ENCODE measurements at places on chromosomes 2 and 18.

DNA sequence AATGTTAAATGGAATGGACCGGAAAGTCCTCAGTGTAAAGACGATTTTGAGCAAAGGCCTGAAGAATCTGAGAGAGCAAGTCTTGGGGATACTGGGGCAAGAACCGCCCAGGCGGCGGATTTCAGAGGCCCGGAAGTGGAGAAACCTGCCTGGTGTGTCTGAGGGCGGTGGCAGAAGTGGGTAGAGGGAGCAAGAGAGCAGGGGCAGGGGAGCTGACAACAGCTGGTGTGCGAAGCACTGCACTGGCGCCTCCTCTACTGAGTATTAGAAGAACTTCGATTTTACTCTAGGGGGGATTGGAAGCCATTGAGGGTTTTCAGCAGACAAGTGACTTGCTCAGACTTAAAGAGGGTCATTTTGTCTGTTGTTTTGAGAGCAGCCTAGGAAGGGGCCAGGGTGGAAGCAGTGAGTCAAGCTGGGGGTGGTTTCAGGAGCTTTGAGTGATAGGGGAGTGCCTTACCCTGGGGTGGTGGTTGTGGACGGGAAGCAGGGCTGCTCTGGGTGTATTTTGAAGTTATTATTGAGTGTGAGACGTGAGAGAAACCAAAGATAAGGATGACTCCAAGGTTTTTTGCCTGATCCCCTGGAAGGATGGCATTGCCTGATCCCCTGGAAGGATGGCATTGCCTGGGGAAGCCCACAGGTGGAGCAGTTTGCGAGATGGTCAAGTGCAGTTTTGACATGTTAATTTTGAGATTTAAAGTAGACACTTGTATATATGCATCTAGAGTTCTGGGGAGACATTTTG is 52.5 kb downstream of the ZNF236 start:
- no peak for DNase-seq

- no peak for DNase-seq
Observed at GRCh38 chr2:75146606-75147332, 52.6 kb downstream of the TACR1 start.

GRCh38 chr2:168166902-168167510 is 80.4 kb downstream of the STK39 start:
- DNase-seq: no peak

DNA sequence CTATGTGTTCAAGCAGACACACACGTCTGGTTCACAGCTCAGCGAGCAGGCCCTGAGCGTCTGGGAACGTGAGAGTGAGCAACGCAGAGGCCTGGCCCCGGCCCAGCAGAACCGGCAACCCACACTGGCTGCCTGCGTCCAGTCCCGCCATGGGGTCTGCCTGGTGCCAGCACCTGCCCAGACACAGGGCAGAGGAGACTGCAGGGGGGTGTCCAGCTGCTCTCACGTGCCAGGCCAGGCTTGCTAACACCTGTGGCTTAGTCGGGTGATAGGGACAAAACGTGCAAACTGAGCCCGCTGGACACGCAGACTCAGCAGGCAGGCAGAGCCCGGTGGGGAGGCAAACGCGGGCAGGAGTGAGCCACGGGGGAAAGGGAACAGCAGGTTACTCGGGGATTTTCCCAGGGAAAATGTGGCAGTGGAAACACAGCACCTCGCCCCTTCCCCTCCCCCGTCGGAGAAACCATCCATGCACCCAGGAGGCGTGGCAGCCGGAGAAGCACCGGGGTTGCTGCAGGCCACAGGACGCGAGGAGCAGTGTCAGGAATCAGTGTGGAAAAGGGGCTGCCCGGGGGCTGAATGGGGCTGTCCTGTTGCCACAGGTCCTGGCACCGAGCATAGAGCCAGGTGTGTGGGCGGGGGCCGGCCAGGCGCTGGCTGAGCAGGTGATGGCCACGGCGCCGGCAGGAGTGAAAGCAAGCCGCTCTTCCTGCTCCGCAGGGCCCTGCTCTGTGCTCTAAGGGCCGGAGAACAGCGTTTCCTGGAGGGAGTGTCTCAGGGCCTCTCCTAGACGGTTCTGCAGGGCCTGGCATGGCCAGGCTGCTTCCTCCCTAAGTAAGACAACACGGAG is 154.7 kb downstream of the HDAC4 start:
- no peak for DNase-seq

DNA sequence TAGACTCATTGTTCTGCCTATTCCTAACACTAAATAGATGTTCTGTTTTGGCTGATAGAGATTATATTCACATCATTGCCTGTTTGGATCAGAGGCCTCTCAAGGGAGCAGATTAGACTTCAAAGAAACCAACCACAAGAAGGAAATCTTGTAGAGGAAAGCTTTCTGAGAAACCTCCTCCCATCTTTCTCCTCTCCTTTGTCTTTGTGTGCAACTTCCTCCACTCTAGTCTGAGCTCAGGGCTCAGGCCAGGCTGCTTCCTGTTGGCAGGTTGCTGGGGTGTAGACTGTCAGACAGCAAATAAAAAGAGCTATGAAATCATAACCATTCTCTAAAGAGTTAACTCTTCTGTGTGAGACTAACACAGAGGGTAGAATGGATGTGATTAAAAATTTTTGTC is 113.0 kb downstream of the TGFA start:
- DNase-seq: peak; percentile 46

GRCh38 chr2:68948710-68949109 is 4.0 kb downstream of the GKN2 start:
- peak; percentile 37 for DNase-seq

GRCh38 chr2:96891591-96892333 is 21.9 kb upstream of the SEMA4C start:
- no peak for DNase-seq

DNA sequence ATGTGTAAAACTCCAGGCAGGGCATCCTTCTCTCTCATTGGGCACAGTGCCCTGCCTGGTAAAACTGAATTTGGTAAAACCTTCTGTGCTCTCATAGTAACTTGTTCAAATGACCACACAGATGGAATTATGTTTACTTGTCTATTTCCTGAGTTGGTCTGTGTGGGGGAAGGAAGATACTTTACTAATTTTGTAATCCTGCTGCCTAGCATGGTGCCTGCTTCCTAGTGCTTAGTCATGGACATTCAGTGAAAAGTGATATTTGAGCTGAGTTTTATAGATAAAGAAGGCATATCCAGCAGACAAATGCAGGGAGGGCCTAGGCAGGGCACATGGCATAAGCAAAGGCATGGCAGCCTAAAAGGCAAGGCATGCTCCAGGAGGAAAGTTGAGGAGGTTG is 199.4 kb downstream of the FSHR start:
- DNase-seq: no peak

DNA sequence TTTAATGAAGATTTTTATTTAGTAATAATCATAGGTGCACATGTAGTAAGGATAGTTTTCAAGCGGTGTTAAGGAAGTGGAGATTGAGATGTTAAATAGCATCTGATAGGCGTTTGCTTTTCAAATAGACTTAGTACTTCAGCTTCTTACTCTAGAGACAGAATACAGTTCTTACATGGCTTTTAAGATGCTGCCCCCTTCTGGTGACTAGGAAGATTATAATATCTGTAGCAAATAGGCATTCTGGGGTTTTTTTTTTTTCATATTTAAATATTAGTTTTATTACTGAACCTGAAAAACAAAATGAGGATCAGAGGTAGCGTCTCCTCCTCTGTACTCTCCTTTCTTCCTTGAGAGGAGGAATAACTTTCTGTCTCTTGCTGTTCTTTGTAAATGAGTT is 100.2 kb downstream of the AGAP1 start:
- DNase-seq: peak; percentile 46

DNA sequence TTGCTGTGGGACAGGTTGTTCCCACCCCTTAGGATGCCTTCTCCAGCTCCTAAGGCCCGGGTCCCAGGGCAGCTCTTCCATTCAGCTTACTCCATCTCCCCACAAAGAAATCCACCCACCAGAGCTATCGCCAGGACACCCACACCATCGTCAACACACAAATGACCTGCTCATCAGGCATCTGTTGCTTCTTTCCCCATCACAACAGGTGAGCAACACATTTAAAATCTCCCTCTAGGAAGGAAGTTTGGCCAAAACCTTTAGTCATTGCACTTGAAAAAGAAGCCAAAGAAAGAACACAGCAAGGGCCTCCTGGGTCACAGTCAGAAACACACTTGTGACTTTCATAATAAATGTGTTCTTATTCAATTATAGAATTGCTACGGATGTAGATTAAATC is 289.0 kb downstream of the PIEZO2 start:
- no peak for DNase-seq

DNA sequence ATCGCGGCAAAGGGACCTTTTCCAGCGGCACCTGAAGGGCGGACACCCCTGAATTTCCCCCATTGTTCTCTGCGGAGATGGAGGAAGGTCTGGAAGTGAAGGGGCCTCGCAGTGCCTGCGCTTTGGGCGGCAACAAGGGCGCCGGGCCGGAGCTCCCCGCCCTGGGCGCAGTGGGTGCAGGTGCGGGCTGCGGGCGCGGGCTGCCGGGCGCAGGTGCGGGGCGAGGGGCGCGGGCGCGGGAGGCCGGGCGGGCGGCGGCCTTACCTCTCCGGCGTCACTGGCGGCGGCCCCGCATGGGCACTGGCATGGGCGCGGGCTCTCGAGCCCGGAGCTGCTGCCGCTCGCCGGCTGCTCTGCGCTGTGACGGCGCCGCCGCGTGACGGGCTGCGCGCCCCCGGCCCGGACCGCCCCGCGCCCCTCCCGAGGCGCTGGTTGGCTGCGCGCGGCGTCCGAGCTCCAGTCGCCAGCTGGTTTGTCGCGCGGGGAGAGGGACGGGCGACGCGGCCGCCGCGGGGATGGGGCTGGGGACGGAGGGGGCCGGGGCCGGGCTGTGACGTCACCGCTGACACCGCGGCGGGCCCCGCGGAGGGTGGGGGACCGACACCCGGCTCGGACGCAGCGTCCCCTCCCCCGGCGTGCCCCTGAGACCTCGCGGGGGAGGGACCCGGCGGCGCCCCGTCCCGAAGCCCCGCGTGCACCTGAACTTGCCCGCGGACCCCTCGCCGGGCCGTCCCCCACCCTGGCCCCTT is at the start of gene KIF1A:
TSS of gene KIF1A (minus strand) at position 362 of the 749 bp plus-strand sequence. CDS start 22,467 bp downstream, outside the sequence.
- no peak for DNase-seq

- no peak for DNase-seq
Observed at GRCh38 chr2:177106212-177106611, 106.4 kb upstream of the HNRNPA3 start.

- DNase-seq: no peak
Observed at GRCh38 chr18:3269241-3269913, 7.4 kb downstream of the MYL12B start.

- no peak for DNase-seq
Observed at GRCh38 chr2:209476367-209477208, 52.7 kb downstream of the MAP2 start.

DNA sequence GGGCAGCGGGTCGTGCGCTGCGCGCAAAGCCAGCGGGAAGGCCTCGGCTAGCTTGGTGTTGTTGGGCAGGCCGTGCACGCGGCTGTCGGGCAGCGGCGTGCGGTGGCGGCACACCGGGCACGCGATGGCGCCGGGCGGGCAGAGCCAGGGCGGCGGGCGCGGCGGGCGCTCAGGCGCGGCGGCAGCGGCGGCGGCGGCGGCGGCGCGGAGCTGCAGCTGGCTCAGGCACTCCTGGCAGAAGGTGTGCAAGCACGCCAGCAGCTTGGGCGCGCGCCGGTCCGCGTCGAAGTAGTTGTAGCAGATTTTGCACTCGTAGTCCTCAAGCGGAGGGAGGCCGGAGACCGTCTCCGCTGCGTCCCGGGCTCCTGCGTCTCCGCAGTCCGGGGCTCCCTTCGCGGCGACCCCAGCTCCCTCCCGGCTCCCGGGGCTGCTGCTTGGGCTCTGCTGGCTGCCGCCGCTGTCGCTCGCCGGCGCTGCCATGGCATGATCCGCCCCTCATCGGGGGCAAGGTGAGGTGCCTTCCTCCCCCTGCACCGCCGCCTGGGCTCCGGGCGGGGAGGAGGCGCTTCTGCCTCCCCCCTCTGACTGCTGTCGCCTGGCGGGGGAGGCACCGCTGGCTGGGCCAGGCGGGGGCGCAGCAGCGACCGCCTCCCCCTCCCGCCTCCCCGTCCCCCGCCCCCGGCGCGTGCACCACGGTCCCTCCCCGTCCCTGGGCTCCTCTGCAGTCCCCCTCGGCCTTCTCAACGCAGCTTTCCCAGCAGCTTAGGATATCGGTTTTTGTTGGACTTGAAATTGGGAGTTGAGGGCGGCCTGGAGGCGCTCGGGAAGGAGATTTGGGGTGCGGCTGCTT is 21.0 kb upstream of the PAX3 start:
- peak; percentile 56 for DNase-seq

DNA sequence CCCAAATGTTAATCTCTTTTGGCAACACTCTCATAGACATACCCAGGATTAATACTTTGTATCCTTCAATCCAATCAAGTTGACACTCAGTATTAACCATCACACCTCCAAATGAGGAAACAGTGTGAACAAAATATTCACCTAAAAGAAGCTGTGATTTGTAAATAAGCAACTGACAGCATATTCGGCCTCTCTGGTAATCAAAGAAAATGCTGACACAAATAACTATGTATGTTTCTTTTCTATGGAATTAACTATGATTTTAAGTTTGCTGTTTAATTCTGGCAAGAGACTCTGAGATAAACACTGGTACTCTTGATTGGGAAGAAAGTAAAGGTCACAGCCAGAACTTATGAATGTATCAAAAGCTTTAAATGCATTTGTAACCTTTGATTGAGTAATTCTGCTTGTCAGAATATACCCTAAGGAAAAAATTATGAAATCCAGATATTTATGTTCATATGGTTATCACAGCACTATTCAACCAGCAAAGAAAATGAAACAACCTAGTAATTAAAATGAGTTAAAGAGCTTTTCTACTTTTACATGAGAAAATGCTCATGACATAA is 3.6 kb upstream of the GYPC start:
- no peak for DNase-seq

DNA sequence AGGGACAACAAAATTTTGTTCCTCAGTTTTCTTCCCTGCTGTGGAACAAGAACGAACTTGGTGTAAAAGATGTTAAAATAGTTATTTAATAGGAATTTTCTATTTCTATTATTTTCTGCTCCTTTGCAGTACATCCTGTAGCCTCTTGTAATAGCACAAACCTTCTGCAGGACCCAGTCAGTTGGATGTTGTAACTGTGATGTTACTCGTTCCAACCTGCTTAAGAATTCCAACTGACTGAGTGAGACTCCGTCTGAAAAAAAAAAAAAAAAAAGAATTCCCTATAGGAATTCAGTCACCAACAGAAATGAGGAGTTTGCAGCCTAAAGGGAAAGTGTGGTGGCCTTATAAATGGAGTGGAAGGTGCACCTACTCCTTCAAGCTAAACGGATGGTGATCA is 46.4 kb upstream of the CDH20 start:
- no peak for DNase-seq

DNA sequence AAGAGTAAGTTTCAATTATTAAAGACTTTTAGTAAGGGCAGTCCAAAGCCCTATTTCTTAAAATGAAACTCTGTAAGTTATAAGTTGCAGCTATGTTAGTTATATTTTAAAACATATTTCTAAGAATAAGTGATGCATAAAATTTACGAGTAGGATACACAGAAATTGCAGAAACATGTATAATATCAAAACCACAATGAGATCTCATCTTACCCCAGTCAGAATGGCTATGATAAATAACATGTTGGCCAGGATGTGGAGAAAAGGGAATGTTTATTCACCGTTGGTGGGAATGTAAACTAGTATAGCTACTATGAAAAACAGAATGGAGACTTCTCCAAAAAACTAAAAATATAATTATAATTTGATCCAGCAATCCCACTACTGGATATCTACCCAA is 201.2 kb downstream of the CBLN2 start:
- DNase-seq: no peak

- no peak for DNase-seq
Observed at GRCh38 chr2:72300147-72300684, 152.6 kb upstream of the CYP26B1 start.

- no peak for DNase-seq
Observed at GRCh38 chr2:205865056-205865455, 182.8 kb downstream of the NRP2 start.

- DNase-seq: no peak
Observed at GRCh38 chr2:111936881-111937280, 38.5 kb downstream of the MERTK start.

- no peak for DNase-seq
Observed at GRCh38 chr2:137117385-137117784, 352.0 kb downstream of the THSD7B start.

Data from KBM-7 (cell line).